ENCODE measurements at places on chromosomes 12 and 14.

- no peak for DNase-seq
Measured at GRCh38 chr12:113485330-113485729, 13.7 kb upstream of the LHX5 start.

DNA sequence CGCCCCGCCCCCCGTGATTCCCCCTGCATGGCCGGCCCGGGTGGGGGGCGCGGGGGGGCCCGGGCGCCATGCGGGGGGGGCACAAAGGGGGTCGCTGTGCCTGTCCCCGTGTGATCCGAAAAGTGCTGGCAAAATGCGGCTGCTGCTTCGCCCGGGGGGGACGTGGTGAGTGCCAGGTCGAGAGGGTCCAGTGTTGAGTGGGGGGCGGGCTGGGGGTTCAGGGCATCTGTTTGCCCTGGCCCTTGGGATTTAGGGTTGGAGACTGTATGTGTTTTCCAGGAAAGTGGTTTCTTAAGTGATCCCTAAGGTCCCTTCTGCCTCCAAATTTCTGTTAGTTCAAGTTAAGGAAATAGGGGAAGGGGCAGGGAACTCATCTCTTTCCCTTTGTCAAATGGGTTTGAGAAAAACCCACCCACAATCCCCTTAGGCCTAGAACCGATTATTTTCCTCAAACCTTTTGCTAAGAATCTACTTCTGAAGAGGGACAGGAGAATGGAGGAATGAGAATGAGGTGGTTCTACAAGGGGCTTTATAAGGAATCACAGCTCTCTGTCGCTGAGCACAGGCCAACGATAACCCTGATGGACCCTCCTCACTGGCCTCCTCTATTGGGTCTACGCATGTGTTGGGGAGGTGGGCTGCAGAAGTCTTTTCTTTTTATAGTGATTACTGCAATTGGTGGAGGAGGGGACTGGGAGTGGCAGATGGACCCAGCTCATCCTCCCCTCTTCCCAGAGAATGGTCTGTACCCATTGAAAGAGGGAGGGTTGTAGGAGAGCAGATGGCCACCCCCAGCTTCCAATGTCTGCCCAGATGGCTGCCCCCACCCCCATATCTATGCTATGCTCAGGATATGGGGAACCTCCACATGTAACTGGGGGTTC, 834 bp downstream of the ARHGEF25 start:
- DNase-seq = no peak

- DNase-seq = no peak
Measured at GRCh38 chr12:96136161-96136560, 58.0 kb upstream of the ELK3 start.

DNA sequence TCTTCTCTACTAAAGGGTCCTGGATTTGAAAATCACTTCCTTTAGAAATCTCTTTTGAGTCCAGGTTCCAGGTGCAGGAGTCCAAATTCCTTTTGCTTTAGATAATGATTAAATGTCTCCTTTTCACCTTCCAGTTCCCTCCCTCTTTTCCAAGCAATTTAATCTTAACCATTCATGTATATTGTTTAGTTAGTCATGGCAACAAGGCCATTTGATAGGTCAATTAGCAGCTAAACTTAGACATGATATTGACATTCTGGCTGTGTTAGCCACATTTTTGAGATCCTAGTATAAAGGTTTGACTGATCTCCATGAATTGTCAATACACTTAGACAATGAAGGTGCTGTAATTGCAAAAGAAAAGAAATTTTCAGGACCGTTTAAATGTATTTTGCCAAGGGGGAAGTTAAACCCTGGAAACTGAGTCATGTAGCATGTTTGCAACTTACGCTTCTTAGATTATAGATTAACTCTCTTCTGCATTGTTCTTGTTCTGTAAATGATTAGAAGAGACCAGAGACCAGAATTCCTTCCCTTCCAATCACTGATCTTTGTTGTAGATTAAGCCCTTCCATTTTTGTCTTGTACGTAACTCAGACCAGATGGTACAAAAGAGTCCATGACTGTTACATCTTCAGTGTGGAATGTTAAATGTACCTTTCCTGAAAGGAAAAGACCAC, 12.4 kb upstream of the C12orf75 start:
- DNase-seq = no peak

DNA sequence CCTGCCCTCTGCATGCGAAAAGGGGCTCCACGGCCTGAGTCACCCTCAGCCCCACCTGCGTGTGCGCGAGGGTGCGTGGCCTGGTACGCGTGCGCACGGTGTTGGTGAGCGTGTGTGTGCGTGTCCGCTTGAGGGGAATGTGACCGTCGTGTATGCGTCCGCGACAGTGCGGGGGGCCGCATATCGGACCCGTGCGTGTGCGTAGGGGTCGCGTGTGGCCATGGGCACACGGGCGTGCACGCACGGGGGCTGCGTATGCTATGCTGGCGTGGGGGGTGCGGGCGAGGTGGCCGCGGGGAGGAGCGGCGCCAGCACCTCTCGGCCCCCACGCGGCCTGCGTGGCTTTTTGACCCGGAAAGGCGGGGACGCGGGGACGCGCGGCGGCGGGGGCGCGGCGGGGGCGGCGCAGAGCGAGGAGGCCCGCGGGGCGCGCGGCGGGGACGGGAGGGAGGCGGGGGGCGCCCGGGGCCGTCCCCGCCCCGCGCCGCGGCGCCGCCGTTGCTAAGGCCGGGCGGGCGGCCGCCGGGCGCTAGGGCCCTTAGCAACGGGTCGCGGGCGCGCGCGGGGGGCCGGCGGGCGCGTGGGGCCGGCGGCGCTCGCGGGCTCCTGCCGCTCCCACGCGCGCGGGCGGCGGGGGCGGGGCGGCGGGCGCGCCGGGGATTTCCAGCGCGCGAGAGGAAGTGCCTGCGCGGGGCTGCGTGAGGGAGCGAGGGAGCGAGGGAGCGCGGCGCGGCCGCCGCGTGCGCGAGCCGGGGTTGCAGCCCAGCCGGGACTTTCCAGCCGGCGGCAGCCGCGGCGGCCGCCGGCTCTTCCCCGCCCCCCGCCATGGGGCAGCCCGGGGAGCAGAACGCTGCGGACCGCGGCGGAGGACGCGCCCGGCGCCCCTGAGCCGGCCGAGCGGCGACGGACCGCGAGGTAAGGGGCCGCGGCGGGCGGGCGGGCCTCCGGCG, at the start of gene TRAF3:
Gene TRAF3 (plus strand): TSS at position 689 of the 950 bp plus-strand sequence. CDS start 92,753 bp downstream, outside the sequence.
- DNase-seq = no peak

DNA sequence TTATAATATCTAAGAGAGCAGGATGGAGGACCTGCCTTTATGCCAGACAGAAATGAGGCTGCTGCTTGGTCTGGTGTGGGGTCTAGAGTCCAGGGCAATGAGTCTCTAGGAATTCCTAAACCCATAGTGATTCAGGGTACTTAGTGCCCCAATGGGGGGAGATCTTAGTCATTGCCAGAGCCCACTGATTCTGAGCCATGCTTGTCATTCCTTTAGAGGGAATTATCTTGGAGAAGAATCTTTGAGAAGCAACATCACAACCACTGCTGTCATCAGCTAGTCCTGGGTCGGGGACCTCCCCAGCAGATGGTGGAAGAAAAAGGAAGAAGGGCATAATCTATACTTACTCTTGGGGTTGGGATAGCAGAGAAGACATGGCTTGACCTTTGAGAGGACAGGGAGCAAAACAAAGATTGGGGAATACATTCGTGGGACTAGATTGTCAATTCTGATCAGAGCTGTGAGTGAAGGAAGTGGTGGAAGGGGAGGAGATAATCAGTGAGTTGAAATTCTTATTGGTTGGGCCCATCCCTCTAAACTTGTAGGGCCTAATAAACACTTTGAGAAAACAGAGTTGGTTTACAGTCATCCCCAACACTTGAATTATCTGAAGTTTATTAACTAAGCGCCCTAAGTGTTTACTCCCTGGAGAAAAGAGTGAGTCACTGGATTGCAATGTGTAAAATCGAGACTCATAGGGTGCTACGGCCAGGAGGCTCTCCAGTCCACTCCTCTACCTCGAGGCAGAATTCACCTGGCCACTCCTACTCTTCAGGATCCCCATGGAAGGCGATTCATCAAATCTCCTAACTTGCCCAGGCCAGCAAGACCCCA, 3.0 kb upstream of the KRT3 start:
- DNase-seq = no peak

DNA sequence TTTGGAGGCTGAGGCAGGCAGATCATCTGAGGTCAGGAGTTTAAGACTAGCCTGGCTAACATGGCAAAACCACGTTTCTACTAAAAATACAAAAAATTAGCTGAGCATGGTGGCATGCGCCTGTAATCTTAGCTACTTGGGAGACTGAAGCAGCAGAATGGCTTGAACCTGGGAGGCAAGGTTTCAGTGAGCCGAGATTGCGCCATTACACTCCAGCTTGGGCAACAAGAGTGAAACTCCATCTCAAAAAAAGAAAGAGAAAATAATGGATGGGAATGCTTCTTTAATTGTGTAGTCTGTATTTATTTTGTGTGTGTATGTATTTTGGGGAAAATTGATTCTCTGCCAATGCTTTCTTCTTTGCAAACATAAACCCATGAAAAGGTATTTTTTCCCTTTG, 32.5 kb downstream of the SRGAP1 start:
- DNase-seq = no peak

GRCh38 chr12:119936705-119937311, 52.2 kb upstream of the BICDL1 start:
- no peak for DNase-seq

DNA sequence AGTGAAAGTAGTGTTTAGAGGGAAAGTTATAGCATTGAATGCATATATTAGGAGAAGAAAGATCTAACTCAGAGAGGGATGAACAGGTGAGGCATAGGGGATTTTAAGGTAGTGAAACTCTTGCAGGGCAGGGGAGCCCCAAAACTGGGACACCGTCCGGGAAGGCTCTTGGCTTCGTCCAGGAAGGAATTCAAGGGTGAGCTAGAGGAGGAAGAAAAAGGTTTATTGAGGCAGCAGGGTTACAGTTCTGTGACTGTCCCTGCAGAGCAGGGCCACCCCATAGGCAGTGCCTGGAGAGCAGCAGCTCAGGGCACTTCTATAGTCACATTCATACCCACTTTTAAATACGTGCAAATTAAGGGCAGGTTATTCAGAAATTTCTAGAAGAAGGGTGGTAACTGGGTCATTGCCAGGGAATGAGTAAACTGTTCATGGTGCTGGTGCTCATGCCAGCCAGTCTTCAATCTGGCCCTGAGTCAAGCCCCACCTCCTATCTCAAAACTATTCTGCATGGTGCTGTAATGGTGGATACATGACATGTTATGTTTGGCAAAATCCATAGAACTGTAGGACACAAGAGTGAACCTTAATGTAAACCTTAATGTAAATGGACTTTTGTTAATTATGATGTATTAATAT, 1.2 kb upstream of the OAS1 start:
- DNase-seq = no peak

GRCh38 chr12:92332552-92332951, 186.9 kb upstream of the BTG1 start:
- DNase-seq = no peak

- DNase-seq = no peak
Measured at GRCh38 chr12:126084480-126084879, 1019.2 kb downstream of the AACS start.

DNA sequence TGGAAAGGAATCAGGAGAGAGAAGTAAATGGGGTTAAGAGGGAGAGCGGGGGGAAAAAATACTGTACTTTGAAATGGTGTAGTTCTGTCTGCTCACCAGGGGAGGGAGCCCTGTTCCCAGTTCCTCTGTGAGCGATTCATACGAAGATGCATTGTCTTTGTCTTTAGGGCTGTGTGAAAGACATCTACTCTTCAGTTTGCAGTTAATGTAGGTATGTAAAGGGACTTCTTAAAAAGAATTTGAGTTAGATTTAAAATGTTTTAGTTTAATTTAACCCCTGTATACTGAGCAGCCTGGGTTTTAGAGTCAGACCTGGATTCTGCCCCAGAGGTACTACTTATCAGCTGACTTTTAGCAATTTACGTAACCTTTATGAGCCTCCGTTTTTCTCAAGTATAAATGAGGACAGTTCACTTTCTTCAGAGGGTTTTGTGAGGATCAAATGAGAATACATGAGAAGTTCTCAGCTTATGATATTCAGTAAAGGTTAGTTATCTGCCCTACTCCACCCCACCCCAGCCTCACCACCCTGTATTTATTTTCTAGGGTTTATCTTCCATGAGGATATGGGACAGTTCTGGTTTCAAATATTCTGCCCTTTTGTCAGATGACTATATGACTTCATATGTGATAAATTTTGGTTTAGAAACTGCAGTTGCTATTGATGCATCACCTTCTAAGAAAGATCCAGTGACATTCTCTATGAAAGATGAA, 82.5 kb upstream of the EVL start:
- DNase-seq = peak; percentile 54

- DNase-seq = peak; percentile 24
Measured at GRCh38 chr14:62187265-62187664, 425.0 kb downstream of the SNAPC1 start.

GRCh38 chr12:132131229-132131628, 12.9 kb downstream of the DDX51 start:
- no peak for DNase-seq

GRCh38 chr12:113949321-113950305, 16.5 kb downstream of the RBM19 start:
- no peak for DNase-seq

GRCh38 chr12:28189784-28190320, 404 bp upstream of the CCDC91 start:
- peak; percentile 2 for DNase-seq

GRCh38 chr14:96590190-96590864, 88.1 kb downstream of the PAPOLA start:
- DNase-seq = peak; percentile 26

GRCh38 chr12:92974759-92975158, 45.7 kb upstream of the EEA1 start:
- no peak for DNase-seq

DNA sequence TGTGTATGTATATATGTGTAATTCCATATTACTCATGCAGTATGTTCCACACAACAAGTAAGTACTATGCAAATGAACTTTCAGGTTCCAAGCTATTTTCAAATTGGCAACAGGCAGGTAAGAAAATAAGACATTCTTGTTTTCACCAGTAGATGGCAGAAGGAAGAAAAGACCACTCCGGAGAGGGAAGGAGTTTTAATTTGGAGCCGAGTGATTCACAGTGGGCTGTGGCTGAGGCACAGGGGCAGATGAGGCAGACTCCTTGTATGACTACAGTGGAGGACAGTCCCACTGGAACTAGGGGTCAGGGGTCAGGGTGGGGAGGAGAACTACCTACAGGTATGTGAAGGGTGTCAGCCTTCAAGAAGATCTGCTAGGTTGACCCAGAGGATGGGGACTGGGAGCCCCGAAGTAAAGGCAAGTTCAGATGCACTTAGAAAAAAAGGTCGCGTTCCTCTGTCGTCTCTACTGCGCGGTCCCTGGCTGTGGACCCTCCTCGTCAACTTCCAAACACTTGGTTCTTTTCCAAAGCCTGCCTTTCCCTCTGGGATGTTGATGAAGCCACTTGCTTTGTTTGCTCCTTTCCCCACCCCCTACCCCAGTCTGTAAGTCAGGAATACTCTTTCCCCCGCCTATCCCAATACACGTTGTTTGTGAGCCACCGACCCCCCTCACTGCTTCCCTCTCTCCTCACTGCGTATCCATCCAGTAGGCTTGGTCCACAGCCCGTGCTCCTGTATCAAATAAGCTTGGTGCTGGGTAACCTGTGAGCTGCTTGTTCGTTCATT, 24.1 kb downstream of the DDX47 start:
- DNase-seq = peak; percentile 43

- no peak for DNase-seq
Measured at GRCh38 chr12:27937768-27938167, 34.8 kb downstream of the PTHLH start.

- DNase-seq = no peak
Measured at GRCh38 chr12:105977652-105978051, 161.1 kb downstream of the NUAK1 start.

Measured in neuronal stem cell (in vitro differentiated cells).